Amniotic stem cell (primary cell): ENCODE measurements at places on chromosomes 13 and 19.

DNA sequence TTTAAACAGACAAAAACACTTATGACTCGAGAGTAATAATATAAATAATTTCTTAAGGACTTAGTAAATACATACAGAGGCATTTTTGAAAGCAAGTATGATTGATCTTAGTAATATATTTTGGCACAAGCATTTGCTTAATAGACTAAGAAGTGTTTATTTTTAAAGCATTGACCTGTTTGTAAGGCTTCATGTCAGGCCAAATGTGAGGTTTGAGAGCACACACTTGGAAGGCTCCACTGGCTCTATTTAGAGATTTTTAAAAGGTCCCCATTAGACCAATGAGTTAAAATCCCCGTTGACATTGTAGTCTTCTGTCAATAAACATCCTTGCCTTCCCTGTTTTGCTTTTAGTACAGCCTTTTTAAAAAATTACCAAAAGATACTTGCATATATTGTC lies 50.4 kb downstream of the ATP8A2 start:
- DNase-seq = no peak

- DNase-seq = no peak
These were observed 16.0 kb upstream of the EIF3G start for GRCh38 chr19:10135551-10136334.

DNA sequence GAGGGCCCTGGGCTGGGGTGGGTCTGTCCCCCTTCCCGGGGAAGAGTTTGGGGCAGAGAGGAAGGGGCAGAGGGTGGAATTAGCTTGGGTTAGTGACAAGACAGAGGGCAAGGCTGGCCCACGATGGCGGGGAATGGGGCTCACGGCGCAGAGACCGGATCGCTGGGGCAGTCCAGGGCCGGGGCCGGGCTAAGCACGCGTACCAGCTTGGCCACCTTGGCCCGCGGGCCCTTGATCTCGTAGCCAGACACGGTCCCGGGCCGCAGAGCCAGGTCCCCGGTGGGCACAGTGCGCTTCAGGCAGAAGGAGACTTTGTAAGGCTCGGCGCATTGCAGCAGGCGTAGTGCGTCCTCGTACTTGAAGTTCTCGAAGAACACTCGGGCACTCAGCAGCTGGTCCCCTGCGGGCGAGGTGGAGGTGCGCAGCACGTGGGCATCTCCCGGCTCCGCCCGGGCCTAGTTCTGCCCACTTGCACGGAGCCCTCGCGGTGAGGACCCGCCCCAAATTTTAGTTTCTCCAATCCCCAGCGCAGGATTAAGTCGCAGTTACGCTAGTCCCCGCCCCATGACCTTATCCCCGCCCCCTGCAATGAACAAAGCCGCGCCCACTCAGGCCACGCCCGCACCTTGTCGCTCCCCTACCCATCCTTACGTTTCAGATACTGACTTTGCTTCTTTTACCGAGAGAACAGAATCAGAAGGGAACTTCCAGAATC lies 8.6 kb upstream of the HIPK4 start:
- DNase-seq = no peak

DNA sequence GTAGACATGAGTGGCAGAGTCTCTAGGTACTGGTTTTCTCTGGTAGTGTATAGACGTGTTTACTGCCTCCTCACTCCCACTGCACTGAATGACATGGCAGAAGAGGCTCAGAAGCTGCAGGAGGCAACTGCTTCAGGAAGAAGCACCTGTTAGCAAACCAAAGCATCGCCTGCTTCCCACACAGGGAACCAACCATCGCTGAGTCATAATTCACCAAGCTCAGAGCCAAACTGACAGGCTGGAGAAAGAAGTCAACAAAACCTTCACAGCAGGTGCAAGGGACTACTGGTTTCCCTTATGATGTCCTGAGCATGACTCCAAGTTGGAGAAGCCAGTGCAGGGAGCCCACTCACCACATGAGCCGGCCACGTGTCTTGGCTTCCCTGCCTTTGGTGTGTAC lies 69.8 kb downstream of the KCTD12 start:
- no peak for DNase-seq

GRCh38 chr13:110617321-110618072 lies 2.2 kb downstream of the NAXD start:
- DNase-seq = no peak

- DNase-seq = no peak
These were observed 6.3 kb upstream of the IGSF23 start for GRCh38 chr19:44607049-44607448.

DNA sequence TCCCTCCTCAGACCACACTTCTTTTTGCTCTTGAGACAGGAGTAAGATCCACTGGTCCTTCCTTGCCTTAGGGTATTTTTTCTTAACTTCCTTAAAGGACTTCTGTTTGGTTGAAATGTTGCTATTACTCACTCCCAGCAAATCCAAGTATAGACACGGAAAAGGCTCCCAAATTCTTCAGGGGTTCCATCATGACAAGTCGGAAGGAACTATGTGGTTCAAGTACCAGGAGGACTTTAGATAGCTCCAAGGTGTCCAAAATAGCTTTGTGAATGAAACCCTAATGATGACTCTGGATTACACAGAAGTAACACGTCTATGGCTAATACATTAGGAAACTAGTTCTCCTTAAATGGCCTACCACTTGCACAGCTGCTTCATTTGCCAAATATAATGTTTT lies 238.7 kb downstream of the KCTD12 start:
- DNase-seq = peak; percentile 37

DNA sequence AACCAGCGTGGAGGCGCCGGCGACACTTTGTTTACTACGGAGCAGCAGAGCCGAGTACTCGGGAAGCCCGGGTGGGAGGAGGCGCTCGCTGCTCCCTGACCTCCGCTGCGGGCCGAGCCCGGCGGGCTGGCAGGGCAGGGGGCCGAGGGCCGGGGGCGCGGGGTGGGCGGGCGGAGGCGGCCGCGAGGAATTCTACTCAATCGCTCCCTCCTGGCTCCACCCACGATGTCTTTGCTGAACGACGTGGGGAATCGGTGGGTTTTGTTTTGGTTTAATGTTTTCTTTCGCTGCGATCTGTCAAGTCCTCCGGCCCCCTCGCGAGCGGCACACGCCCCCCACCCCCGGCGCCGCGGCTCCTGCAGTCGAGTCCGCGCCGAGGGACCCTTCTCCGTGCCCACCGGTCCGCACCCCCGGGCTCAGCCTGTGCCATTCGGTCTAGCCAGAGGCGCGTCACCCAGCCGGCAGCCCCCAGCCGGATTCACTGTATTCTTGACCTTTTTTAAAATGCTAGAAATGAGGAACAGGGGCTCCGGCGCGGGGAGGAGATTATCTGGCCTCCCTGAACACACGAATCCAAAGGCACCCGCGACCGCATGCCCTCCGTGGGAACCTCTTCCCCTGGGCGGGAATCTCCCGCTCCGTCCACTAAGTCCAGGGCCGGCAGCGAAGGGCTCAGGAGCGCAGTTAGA lies 636 bp upstream of the FOXO1 start:
- DNase-seq = no peak

DNA sequence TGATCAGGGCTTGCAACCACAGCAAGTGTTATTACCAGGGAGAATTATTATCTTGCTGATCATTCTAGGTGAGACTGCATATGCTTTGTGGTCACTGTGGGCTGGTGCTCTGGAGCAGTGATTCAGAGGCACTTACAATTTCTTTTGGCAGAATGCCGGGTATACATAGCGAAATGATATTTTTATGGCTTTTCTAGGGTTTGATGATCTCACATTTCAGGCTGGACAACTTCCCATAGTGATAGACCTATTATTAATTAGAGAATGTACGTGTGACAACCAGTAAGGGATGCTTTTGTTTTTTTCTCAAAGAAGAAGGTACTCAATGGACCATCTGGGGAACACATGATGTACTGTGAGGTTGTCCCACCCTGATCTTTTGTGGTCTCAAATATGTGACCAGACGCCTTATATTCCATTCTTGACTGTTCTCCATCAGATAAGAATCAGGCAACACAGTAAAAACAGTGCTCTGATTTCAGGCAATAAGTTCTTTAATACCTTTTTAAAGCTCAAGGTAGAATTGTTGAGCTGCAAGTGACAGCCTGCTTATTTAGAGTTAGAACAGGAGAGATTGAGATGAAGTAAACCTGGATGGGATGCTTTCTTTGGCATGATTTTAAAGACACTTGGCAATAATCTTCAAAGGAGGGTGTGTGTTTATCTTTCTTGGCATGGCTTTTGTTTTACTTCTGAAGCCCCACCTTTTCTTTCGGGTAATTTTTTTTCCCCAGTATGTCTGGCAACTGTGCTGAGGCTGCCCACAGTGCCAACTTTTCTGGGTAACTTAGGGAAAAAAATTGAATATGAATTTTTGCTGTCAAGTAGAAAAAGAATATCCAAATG lies 27.4 kb upstream of the SCEL start:
- no peak for DNase-seq

DNA sequence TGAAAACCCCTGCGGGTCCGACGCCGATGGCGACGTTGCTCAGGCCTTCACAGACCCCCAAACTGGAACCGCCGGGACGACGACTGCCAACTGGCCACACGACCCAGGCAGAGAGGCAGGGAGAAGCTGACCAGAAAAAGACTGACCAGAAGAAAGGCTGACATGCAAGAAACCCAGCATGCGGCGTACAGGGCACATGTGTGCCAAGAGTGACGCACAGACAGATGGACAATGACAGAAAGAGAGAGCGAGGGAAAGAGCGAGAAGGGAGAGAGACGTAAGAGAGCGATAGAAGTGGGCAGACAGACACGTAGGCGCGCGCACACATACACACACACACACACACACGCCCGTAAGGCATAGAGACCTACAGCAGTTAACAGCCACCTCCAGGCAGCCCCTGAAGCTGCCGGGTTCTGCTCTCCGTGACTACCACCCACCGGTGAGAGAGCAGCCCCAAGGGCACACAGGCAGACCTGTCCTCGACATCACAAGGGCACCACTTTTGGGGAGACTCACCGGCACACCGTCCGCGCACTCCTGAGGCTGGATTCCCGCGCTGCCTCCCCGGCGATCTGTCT lies 67.2 kb upstream of the ZNF527 start:
- no peak for DNase-seq

DNA sequence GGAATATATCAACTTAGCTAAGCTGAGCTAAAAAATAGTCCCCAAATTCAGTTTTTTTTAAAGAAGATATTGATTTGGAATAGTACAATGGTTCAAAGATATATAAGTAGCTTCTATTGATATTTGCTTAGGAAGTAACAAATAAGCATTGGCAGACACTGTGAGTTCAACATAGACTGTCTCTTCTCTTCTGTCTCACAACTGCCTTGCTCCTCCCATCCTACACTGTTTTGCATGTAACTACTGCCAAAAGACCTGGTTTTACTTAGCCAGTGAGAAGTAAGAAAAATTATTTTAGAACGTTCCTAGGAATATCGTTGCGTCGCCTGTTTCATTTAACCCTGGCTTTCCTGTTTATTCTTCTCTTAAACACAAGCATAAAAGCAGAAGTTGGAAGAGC lies 859.0 kb upstream of the SPRY2 start:
- no peak for DNase-seq

- no peak for DNase-seq
These were observed 1774.1 kb upstream of the PCDH20 start for GRCh38 chr13:63189712-63190111.

DNA sequence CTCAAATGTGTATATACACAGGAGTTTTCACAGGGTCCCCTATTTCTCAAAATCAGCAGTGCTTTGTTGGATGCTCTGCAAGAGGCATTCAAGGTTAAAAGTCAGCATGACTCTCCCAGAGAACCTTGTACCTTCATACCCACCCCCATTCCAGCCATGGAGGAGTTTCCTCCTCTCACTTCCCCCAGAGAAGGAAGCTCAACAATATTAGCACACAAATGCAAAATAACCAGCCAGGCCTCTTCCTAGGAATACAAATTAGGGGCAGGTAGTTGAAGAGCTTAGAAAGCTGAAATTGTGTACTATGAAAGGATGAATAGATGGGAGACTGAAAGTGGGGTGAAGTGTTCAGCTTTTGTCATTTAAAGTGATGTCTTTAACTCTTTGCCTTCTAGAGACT lies 43.8 kb downstream of the SPRY2 start:
- no peak for DNase-seq

GRCh38 chr13:21075011-21075378 lies 13.6 kb upstream of the LATS2 start:
- no peak for DNase-seq

- peak; percentile 72 for DNase-seq
These were observed 16.9 kb upstream of the BTBD2 start for GRCh38 chr19:2032296-2032941.

GRCh38 chr13:111531505-111531904 lies 211.1 kb downstream of the TEX29 start:
- no peak for DNase-seq

GRCh38 chr13:46655377-46656180 lies 102.6 kb downstream of the LRCH1 start:
- no peak for DNase-seq

GRCh38 chr19:3440082-3440481 lies 40.2 kb downstream of the SMIM24 start:
- no peak for DNase-seq

DNA sequence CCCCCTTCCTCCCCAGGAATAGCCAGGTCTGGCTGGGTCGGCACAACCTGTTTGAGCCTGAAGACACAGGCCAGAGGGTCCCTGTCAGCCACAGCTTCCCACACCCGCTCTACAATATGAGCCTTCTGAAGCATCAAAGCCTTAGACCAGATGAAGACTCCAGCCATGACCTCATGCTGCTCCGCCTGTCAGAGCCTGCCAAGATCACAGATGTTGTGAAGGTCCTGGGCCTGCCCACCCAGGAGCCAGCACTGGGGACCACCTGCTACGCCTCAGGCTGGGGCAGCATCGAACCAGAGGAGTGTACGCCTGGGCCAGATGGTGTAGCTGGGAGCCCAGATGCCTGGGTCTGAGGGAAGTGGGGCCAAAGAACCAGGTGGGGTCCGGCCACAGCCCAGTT lies 3.2 kb downstream of the KLK2 start:
- no peak for DNase-seq

DNA sequence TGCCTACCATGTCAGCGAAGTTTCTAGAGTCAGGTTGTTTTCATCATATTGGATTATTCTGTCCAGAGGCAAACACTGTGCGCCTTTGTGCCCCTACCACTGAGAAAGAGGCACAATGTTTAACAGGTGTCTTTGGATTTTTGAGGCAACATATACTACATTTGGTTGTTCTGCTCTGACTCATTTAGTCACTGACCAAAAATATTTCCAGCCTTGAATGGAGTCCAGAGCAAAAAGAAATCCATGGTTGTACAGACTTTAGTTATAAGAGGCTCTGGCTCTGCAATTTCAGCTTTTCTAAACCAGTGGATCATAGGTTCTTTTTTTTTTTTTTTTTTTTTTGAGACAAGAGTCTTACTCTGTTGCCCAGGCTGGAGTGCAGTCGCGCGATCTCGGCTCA lies 35.7 kb downstream of the LACC1 start:
- no peak for DNase-seq

DNA sequence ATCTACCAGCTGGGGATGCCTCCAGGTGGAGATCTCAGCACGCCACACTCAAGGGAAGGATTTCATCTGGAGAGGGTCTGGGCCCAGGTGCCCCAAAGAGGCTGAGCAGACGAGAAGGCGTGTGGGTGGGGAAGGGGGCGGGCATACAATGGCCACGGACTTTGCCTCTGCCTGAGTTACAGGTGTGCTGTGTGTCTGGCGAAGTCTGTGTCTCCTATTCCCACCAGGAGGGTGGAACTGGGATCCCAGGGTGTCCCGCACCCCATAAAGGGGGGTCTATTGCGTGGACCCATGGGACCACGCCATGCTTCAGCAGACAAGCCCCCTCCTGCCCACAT lies 3.6 kb downstream of the TLE2 start:
- DNase-seq = no peak
